ENCODE measurements at places on chromosomes 12 and 14.

DNA sequence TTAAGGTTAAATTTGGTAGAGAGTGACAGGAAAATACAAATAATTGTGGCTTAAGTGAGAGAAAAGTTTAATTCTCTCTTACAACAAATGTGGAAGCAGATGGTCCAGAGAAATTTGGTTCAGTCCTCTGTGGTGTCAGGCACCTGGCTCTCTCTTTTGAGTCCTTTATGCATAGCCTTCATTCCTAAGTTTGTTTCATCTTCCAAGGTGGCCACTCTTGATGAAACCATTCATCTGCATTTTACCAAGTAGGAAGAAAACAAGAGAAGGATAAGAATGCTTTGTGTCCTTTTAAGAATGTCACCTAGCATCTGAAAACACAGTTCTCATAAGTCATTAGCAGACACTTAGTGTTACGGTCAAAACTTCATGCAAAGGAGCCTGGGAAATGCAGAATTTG is 442.5 kb downstream of the CCER1 start:
- no peak for DNase-seq

DNA sequence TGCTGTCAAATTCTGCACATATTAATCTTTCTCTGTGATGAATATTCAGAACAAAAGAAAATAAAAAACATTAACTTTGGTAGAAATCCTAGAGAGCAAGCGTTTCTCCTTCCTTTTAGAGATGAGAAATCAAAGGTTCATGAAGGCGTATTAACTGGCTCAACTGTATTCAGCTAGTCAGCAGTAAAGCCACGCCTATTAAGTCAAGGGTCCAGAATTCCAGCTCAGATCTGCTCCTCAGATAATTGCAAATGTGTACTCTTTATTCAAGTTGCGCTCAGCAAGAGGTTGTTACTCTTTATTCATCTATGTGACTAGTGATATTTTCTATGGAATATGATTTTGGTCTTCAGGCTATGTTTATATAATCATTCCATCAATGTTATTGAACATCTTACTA is 13.1 kb upstream of the POC1B start:
- DNase-seq = no peak

DNA sequence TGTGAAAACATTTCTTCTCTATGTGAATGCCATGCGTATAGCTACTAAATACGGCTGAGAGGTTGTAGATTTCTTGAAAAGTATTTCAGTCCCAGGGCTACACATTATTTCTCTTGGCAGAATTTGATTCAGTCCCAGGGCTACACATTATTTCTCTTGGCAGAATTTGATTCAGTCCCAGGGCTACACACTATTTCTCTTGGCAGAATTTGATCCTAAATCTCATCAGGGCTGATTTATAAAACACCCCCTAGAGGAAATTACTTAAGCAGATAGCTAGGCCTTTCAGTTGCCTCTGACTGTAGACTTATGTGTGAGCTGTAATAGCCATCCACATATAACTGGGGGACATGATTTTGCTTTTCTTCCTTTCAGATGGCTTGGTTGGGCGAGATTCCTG is 50.4 kb downstream of the AK7 start:
- no peak for DNase-seq

DNA sequence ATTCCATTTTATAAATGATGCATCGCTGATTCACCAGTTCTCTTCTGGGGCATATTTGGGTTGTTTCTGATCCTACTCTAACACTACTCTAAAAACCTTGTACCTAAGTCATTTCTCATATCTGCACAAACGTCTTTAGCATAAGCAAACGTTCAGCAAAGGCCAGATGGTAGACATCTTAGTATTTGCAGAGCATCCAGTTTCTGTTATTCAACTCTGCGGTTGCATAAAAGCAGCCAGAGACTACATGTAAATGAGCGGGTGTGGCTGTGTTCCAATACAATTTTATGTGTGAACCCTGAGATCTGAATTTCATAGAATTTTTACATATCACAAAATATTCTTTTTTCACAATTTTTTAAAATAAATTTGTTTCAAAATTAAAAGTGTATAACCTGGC is 22.8 kb upstream of the MMP17 start:
- no peak for DNase-seq

DNA sequence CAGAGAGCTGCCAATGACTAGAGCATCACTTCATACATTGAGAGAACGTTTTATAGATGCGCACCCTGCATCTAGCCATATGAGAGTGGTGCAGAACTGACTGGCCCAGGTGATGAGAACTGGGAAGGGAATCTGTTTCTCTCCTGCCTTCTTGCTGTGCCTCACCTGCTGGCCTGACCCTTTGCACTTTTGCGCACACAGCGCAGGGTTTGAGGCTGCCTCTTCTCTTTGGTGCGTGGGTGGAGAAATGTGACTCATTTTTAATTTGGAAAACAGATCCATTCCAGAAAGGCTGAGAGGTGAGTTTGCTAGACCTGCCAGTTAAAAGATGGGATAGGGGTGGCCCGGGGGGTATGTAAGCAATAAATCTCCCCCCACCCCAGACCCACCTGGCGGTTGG is 453 bp upstream of the ESRRB start:
- peak; percentile 34 for DNase-seq

DNA sequence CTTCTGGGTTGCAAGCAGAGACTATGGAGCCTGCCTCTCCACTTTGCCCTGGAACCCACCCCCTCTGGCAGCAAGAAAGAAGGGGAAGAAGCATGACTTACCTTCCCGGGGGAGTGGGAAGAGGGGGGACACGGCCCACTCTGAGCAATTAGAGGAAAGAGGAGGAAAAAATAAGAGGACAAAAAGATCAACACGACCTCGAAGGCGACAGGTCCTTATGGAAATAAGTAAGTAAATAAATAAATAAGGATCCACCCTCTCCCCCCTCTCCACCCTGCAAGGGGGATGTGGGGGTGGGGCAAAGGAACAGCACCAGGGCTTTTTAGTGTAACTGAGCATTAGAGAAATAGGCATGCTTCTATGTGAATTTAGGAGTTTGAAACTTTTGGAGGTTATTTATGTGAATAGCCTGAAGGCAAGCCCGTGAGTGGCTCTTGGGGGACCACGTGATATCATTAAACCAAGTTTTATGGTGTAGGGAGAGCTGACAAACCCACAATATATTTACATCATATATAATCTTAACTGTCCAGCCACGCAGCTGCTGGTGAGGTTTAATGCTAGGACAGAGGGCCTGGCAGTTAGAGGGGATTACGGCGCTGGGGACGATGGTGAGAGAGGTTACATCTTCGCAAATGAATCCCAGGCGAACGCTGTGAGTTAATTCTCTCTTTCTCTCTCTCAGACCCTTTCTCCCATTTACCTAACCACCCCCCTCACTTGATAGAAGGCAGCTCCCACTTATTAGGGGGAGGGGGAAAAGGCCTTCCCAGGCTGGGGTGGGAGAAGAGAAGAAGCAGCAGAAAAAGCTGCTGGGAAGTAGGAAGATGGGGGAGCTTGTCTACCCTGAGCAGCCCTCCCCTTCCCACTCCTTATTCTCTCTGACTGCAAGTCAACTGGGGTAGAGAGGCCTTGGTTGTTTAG is 4.8 kb downstream of the HOXC5 start:
- no peak for DNase-seq

DNA sequence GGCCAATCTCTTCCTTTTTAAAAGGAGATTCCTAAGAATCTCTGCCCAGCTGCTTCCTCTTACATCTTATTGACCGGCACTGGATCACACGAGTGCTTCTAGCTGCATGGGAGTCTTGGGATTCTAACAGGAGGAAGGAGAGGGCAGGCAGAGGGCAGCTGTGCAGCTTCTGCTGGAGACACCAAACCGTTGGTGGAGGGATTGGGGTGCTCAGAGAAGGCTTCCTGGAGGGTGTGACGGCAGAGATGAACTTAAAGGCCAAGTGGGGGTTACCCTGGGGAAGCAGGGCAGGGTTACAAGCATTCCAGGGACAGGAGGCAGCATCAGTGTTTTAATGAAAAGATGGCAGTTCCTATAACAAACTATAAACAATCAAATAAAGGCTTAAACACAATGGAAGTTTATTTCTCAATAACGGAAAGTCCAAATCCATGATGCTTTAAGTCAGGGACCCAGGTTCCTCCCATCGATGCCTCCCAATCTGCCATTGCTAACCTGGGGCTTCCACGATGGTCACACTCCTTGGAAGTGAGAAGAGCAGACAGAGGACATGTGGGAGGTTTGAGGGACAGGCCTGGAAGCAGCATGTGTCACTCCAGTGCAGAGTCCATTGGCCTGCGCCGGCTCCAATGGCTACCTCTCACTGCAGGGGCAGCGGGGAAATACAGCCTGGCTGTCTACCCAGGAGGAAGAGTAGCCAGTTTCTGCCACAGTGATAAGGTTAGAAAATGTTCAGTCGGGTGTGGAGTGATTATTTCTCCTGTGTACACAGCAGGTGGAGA is 53.1 kb upstream of the DDX11 start:
- DNase-seq = no peak

DNA sequence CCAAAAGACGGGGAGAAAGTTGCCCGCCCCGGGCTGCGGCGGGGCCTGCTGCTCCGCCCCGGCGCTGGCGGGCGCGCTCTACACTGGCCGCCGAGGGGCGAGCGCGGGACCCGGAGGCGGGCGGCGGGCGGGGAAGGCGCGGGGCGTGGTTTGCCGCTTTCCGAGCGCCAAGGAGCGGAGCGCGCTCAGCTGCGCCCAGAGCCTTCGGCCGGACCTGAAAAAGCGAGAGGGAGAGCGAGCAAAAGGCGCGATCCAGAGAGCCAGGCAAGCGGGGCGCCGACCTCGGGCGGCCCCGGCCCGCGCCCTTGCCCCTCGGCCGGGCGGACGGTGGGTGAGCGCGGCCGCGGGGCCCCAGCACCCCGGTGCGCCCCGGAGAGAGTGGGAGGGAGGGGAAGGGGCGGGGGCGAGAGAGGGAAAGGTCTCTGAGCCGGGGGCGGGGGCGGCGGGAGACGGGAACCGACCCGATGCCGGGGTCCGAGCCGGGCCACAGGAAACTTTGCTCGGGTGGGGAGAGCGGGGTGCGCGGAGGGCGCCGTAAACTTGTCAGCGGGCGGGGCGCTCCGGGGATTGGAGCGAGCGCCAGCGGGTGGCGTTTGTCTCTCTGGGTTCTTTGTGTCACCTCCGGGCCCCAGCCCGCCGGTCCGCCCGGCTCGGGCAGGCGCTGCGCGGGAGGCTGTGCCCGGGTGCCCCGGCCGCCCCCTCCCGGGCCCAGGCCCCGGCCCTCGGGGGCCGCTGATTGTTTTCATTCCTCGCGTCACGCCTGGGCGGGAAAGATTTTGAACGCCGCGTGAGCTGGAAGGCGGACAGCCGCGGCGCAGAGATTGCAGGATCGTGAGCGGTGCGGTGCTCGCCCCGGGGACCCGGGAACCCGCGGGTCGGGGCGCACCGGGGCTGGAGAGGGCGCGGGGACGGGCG is at the start of gene SYNE2:
TSS of gene SYNE2 (plus strand) at position 188 of the 915 bp plus-strand sequence. CDS start 56,145 bp downstream, outside the sequence.
- DNase-seq = peak; percentile 84

- DNase-seq = no peak
Observed at GRCh38 chr12:22573181-22573580, 28.8 kb upstream of the C2CD5 start.

- no peak for DNase-seq
Observed at GRCh38 chr14:44798386-44799242, 163.1 kb downstream of the KLHL28 start.

DNA sequence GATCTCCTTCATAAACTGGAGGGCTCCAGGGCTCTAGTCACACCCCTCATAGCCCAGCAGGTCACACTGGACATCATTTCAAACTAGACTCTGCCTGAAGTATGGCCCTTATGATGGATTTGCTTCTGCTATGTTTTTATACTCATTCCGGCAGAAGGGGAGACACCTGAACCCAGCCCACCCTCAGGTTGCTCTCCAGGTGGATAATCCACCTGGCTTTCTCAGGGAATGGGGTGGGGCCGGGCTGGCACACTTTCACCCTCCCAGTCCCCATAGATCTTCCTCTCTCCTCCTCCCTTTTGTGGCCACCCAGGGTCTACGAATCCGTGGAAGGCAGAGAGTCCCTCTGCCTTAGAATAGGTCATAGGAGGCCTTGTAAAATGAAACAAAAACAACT is 9.8 kb upstream of the KRT73 start:
- DNase-seq = no peak

GRCh38 chr12:70042675-70043074 is 200.6 kb upstream of the CNOT2 start:
- DNase-seq = no peak

DNA sequence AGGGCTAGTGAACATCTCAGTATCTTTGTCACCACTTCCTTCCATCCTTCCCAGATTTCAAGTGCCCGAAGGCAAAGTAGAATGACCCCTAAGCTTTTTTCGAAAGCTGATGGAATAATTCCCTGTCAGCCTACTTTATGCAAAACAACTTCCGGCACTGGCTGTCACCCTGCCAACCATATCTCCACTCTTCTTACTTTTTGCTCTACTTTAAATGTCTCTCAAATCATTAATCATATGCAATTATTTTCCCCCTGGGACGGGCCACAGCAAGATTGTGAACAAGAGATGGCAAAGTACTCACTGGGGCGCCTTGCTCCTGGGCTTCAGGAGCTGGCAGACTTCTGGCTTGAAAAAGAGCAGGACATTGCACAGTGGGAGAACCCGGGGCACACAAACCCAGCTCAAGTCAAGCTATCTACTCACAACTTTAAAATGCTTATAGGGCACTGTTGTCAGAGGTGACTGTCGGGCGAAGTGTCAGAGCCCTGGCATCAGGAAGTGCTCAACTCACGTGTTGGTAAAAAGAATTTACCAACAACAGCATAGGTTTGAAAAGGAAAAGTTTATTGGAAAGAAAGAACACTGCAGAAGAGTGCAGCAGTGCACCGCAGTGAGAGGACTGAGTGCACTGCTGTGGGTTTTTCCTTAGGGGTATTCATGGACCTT is 373.5 kb downstream of the PAWR start:
- no peak for DNase-seq

GRCh38 chr12:104219908-104220404 is 4.4 kb downstream of the TXNRD1 start:
- no peak for DNase-seq

- DNase-seq = no peak
Observed at GRCh38 chr14:54411371-54411770, 14.6 kb downstream of the CDKN3 start.

DNA sequence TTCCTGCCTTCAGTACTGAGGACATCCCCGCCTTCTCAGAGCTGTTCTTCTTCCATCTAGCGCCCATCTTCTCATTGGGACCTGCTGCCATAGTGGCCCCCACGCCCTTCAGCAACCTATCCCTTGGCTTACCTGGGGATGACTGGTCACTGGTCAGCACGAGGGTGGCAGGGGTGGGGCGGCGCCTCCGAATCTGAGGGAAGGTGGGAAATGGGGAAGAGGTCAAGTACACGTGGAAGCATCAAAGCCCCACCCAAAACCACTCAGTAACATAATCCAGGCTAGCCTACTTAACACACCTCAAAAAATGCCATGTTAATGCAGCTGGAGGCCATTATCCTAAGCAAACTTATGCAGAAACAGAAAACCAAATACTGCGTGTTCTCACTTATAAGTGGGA is 4.3 kb downstream of the PPP1R1A start:
- DNase-seq = no peak
